ENCODE measurements at places on chromosomes 6 and 20.

DNA sequence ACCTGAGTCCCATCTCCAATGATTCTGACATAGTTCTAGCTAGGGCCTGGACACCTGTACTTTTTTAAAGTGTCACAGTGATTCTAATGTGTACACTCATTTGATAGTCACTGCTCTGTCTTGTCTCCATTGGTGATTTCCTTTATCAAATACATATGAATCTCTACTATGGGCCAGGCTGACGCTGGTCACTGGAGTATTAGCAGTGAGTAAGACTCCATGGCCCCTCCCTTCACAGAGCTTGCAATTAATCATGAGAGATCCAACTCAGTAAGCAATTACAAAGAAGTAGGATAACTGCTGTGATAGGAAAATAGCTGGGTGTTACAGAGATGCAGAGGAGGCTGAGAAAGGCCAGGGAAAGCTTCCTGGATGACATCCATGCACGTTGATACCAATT is 19.3 kb upstream of the SASH1 start:
- DNase-seq, result no peak

DNA sequence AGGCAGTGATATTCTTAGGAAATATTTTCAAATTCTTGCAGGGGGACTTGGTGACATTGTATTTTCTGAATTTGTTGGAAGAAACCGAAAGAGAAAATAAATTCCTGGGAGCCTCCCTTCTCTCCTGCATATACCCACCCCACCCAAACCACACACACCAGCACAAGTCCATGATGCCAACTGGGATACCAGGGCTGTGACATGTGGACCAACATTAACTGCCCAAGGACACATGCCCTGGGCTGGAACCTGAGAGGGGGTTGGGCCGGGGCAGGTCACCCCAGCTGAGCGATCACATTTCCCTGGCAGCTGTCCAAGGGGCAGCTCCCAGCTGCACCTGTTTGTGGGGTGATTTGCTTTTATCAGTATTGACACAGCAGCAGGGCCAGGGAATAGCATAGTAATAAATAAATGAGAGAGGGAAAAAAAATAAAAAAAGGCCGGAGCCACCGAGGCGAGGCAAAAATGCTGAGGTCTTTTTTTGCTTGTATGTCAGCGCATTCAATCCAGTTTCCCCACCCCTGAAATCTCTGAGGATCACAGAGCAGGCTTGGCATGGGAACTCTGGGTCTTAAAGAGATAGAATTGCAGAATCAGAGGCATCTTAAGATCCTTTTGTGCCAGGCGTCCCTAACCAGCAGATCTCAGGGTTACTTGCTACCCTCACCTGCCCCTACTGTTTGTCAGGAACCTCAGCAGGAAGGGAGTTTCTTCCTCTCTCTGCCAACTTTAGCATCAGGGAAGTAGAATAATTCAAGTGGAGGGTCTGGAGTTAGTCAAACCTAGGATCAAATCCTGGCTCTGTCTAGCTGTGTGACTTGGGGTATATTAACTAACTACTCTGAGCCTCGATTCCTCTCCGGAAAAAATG is 66.5 kb upstream of the PIM1 start:
- no peak for DNase-seq

GRCh38 chr20:5919626-5920544 is 30.4 kb downstream of the TRMT6 start:
- DNase-seq, result no peak

DNA sequence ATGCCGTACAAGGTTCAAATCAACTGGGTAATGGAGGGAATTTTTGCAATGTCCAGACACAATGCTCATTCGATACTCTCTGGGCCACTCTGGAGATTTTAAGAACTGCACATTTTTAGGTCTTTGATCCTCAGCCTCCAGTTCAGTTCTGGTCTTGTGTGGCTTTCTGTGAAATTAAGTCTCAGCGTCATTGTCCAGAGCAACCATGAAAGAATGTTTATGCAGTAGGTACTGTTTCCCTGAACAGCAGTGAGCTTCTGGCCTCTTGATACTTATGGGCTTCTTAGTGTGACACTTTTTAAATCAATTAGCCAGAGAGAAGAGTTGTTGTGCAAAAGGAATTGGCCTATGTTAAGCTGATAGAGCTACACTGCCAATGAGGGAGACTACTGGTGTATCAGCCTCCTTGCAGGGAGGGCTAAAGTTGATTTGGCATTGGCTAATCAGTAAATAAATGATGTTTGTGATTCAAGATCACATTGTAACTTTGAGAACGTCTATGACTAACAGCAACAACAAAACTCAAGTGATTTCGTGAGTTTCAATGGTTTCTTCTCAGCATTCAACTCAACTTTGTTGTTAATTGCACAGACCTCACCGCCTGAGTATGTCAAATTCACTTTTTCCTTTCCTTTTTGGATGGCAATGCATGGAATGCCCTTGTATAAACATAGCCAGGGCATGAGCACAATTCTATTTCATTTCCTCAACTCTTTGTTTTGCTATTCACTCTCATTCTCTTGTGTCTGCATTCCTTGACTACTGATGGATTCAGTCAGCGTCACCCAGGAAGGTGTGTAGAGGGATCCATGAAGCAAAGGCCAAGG is 85.1 kb downstream of the GJA1 start:
- DNase-seq, result no peak

DNA sequence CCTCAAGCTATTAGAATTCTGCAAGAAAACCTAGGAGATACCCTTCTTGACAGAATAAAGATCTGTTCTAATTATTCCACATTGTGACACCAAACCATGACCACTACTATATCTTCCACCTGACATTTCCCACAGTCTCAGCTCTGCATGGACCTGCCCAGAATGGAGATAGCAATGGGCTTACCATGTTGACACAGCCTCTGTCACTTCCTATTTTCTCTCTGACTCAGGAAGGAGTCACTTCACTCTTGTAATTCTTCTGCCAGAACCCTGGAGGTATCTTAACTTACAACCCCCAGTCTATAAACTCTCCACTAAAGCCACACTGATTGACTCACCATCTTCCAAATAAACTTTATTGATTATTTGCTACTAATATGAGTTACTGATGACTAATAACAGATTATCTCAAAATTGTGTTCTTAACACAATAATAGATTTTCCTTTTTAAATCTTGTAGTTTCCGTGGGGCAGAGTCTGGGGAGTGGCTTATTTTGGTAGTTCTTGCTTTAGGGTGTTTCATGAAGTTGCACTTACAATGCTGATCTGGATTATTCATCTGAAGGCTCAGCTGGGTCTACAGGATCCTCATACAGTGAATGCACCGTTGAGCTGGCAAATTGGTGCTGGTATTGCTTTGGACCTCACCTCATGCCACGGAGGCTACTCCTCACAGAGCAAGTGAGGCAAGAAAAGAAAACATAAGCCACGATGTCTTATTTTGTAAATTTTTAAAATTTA is 869.9 kb downstream of the KIF16B start:
- no peak for DNase-seq

- DNase-seq, result no peak
These were observed 126.8 kb downstream of the ALDH8A1 start for GRCh38 chr6:134822920-134823709.

DNA sequence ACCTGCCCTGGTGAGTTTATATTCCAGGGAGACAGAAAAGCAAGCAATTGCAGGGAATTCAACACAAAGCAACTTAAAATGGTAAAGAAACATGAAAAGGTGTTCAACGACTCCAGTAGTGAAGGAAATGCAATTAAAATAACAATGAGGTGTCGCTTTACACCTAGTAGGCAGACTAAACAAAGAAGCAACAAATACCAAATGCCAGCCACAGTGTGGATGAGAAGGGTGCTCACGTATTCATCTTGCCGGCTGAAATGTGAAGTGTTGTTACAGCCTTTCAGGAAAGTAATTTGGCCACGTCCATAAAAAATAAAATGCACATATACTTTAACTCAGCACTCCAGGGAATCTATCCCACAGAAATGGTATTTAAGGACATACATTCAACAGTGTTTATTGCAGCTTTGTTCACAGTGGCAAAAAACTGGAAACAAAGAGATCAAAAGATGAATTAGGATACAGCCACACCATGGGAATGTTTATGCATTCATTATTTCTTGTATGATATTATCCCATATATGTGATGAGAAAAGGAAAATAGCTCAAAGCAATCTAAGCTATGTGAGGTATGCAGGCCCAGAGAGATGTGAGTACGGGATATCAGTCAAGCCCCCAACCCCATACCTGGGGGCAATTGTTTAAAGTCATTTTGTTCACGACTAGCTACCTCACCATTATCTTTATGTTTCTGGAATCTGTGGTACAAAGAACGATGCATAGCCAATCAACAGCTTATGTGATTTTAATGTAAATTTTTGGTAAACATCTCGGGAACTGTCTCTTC is 266.0 kb upstream of the SOX4 start:
- DNase-seq, result no peak

GRCh38 chr6:134307870-134308269 is 10.0 kb downstream of the SGK1 start:
- no peak for DNase-seq

- no peak for DNase-seq
These were observed 668.2 kb downstream of the DHX35 start for GRCh38 chr20:39630215-39630908.

- no peak for DNase-seq
These were observed 2.8 kb downstream of the ZNF512B start for GRCh38 chr20:63966944-63967322.
